Heart right ventricle (tissue), 16 donors: ENCODE measurements at places on chromosomes 3 and 15. TPM values are rescaled to one million over a fixed set of nuclear protein-coding genes. Genes with fewer than 3 reads are reported as not detected.

- no peak for DNase-seq
- no peak overlapping the region for H3K4me3 ChIP-seq
- H3K27ac ChIP-seq: no peak overlapping the region
- peaks cover 15% of the 10 kb centered on the region for H3K4me1 ChIP-seq
- no peaks in the 10 kb centered on the region for H3K27me3 ChIP-seq
Measured at GRCh38 chr15:64808785-64809453, 16.5 kb downstream of the PIF1 start.

The ZNF385D gene
- 8.1 TPM for total RNA-seq

GRCh38 chr15:52511084-52511483 lies 17.6 kb downstream of the MYO5A start:
- H3K27me3 ChIP-seq: no peaks in the 10 kb centered on the region
- no peak overlapping the region for H3K4me3 ChIP-seq
- H3K36me3 ChIP-seq: no peaks in the 10 kb centered on the region
- no peak overlapping the region for H3K27ac ChIP-seq

DNA sequence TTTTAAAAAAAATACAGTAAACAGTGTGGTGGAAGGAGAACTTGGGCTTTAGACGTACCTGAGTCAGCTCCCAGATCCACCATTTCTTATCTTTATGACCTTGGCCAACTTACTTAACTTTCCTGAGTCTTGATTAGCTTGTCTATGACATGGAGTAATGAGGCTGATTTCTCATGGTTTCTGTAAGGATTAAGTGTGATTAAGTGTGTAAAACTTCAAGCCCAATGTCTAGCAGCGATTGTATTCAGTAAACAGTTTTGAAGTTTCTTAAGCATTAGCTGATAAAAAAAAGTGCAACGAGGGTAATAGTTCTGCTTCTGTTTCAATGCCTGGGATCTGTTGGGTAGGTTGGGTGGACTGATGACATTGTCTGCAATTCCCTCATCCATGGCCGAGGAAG lies 10.8 kb downstream of the TRPM1 start:
- no peaks in the 10 kb centered on the region for H3K4me1 ChIP-seq
- no peaks in the 10 kb centered on the region for H3K36me3 ChIP-seq
- no peak overlapping the region for H3K27ac ChIP-seq
- H3K27me3 ChIP-seq: no peaks in the 10 kb centered on the region
- no peak overlapping the region for H3K4me3 ChIP-seq

DNA sequence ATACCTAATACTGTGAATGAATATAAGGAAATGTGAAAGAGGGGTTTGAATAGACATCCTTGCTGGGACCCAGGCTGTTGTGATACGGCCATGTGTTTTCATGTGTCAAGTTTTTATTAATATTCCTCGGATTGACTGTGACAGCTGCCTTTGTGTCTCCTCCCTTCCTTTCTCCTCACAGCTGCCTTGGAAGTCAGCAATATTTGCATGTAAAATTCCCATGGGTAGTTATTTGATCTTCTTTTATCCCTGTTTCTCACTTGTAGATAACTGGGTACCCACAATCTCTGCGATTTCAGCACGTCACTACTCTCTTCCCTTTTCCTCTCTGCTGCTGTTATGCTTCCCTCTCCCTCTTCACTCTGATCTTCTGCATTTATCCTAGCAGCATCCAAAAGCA lies 9.4 kb downstream of the GPR156 start:
- H3K36me3 ChIP-seq: no peaks in the 10 kb centered on the region
- no peaks in the 10 kb centered on the region for H3K4me1 ChIP-seq
- H3K27ac ChIP-seq: no peak overlapping the region
- H3K4me3 ChIP-seq: no peak overlapping the region
- no peak for DNase-seq
- no peaks in the 10 kb centered on the region for H3K27me3 ChIP-seq

GRCh38 chr3:143351895-143352608 lies 232.5 kb downstream of the CHST2 start:
- peaks cover 5% of the 10 kb centered on the region for H3K4me1 ChIP-seq
- H3K27ac ChIP-seq: no peak overlapping the region
- H3K36me3 ChIP-seq: no peaks in the 10 kb centered on the region
- no peaks in the 10 kb centered on the region for H3K27me3 ChIP-seq

DNA sequence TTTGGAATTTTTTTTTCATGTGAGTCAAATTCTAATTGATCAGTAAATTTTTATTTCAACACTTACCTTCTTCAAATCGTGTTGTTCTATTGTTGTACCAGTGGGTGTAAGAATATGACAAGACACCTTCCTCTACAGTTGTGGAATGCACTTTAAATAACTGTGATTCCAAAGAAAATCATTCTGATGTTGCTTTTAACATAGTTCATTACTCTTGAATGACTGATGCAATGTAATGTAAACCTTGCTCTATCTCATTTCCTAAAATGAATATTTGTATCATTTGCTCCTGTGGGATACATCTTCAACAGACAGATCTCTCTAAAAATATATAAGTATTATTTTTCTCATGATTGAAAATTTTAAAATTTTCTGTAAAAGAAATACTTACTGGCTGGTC lies 313.4 kb downstream of the RBMS3 start:
- no peak overlapping the region for H3K4me3 ChIP-seq
- peaks cover 17% of the 10 kb centered on the region for H3K4me1 ChIP-seq
- no peaks in the 10 kb centered on the region for H3K27me3 ChIP-seq
- H3K36me3 ChIP-seq: no peaks in the 10 kb centered on the region
- H3K27ac ChIP-seq: no peak overlapping the region
- DNase-seq: no peak

DNA sequence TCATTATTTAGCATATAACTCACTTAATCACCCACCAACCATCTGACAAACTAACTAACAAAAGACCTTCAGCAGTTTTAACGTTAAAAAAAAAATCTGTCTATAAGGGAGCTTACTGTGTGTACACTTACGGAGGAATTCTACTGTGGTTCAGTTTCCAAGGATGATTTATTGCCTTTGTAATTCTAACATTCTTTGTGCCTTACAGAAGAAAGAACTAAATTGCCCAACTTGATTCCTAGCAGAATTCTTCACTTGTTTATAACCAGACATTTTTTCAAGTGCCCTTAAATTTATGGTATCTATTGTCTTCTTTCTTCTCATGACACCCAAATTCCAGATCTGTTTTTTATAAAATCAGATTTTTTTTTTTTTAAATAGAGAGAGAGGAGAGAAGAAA lies 119.7 kb upstream of the IGSF10 start:
- H3K4me3 ChIP-seq: no peak overlapping the region
- no peaks in the 10 kb centered on the region for H3K4me1 ChIP-seq
- H3K27me3 ChIP-seq: no peaks in the 10 kb centered on the region
- no peak overlapping the region for H3K27ac ChIP-seq

The HAUS2 gene
- total RNA-seq: 16.1 TPM

The UBA7 gene
- 13.1 TPM for total RNA-seq

The CACNA1D gene
- 0.19 TPM for total RNA-seq

The PRICKLE2 gene
- total RNA-seq: 11.7 TPM

DNA sequence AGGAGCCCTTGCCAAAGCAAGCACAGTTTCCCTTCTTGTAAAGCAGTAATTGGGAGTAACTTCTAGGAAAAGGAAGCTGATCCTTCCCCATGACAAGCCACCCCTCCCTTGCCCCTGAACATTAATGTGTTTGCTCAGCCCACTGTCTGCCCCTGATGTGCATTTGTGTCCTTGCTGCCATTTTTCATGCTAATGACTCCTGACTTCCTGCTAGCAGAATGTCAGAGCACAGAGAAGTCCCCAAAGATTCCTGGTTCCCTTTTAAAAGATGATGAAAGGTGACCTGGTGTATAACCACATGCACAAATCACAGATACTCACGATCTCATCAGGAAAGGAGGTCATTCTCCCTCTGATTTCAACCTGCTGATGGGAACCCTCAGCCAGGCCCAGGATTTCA lies 44.2 kb upstream of the WNT5A start:
- H3K27me3 ChIP-seq: no peaks in the 10 kb centered on the region
- H3K36me3 ChIP-seq: no peaks in the 10 kb centered on the region
- no peaks in the 10 kb centered on the region for H3K4me1 ChIP-seq
- no peak overlapping the region for H3K27ac ChIP-seq

GRCh38 chr3:53693451-53693850 lies 152.8 kb downstream of the CHDH start:
- H3K27me3 ChIP-seq: no peaks in the 10 kb centered on the region
- H3K27ac ChIP-seq: no peak overlapping the region
- no peak overlapping the region for H3K4me3 ChIP-seq
- DNase-seq: no peak
- H3K4me1 ChIP-seq: no peaks in the 10 kb centered on the region

DNA sequence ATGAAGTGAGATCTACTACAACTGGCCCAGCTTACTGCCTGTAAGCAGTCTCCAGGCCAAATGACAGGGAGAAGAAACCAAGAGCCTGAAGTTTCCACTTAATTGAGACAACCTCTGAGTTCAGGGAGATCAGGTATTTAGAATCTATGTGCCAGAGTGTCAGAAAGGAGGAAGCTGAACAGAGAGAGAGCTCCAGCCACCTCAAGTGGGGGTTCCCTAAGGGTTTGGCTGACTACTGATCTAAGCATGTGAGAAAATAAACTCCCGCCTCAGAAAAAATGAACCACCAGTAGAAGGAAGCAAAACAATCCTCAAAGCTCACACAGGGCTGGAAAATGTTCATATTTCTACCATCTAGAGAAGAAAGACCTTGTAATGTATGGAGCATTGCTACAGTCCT lies 25.0 kb downstream of the ADAM10 start:
- DNase-seq: no peak
- H3K27me3 ChIP-seq: no peaks in the 10 kb centered on the region

DNA sequence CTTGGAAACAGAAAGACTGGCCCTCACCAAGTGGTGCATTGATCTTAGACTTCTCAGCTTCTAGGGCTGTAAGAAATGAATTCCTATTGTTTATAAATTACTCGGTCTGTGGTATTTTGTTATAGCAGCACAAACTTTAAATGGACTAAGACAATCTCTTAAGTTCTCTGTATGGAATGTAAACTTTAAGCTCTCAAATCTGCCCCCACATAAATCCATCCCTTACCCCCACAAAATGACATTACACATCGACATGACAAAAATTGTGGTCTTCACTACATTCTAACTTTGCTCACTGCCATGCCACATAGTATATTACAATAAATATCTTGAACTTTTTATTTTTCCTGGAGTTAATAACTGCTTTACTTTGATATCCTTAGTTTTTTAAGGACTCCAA lies 121.3 kb downstream of the MYLK start:
- peaks cover 16% of the 10 kb centered on the region for H3K4me1 ChIP-seq
- H3K4me3 ChIP-seq: no peak overlapping the region
- DNase-seq: no peak
- no peaks in the 10 kb centered on the region for H3K27me3 ChIP-seq

- H3K4me1 ChIP-seq: peaks cover 3% of the 10 kb centered on the region
- no peaks in the 10 kb centered on the region for H3K36me3 ChIP-seq
- no peaks in the 10 kb centered on the region for H3K27me3 ChIP-seq
- no peak overlapping the region for H3K4me3 ChIP-seq
- H3K27ac ChIP-seq: no peak overlapping the region
Measured at GRCh38 chr3:195540027-195540426, 3.1 kb downstream of the PPP1R2 start.

GRCh38 chr3:9013782-9014563 lies 50.7 kb upstream of the RAD18 start:
- DNase-seq: no peak
- H3K36me3 ChIP-seq: no peaks in the 10 kb centered on the region
- no peaks in the 10 kb centered on the region for H3K27me3 ChIP-seq
- no peak overlapping the region for H3K4me3 ChIP-seq

The CCNL1 gene
- total RNA-seq: 22.5 TPM

The ATP10A gene
- total RNA-seq: 0.50 TPM

- H3K36me3 ChIP-seq: no peaks in the 10 kb centered on the region
- H3K4me1 ChIP-seq: no peaks in the 10 kb centered on the region
- H3K27ac ChIP-seq: no peak overlapping the region
Measured at GRCh38 chr3:117788061-117788460, 1078.5 kb downstream of the TUSC7 start.

The SLITRK3 gene
- not detected for total RNA-seq

DNA sequence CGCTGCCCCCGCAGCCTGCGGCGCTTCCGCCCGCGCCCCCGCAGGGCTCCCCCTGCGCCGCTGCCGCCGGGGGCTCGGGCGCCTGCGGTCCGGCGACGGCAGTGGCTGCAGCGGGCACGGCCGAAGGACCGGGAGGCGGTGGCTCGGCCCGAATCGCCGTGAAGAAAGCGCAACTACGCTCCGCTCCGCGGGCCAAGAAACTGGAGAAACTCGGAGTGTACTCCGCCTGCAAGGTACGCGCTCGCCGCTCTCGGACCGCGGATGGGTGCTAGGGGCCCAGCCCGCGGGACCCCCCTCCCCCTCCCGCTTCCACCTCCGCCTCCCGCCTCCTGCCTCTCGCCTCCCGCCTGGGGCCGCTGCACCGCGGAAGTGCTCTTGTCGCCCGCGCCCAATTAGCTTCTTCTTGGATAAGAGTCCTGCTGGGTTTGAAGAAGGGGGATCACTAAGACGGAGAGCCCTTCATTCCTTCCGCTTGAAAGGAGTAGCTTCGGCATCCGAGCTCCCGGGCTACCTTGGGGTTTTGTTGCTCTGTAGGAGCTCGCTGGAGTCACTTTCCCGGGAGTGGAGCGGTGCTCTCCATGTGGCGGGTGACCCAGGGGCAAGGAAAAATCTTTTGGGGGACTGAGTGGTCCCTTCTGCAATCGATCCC lies 426 bp downstream of the KAT2B start:
- no peaks in the 10 kb centered on the region for H3K27me3 ChIP-seq
- no peaks in the 10 kb centered on the region for H3K36me3 ChIP-seq
- peaks cover 39% of the 10 kb centered on the region for H3K4me1 ChIP-seq
- peak; percentile 79 for DNase-seq
- H3K27ac ChIP-seq: peak overlapping the region; percentile 96

DNA sequence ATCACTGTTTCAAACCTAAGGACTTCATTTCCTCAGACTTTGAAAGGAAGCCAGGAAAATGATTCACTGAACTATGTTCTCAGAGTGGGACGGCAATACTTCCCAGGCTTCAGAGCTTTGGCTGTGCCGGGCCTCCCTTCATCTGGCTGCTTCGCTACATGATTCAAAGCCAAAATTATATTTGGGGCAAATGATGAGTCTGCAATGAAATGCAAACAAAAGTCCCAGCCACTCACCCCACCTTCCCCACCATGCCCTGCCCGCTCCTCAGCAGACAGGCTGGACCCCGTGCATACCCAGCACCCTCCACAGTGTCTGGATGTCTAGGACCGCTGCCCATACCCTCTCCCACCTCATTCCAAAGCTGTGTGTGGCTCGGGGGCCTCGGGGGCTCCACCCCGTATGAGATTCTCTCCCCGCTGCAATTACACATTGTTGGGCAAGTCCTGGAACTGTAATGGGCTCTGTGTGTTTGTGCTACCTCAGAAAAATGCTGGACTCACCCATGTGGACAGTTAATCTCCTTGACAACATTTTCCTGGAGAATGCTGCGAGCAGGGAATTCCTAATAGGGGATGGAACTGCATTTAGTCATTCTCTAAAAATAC lies 32.2 kb downstream of the ATP10A start:
- no peaks in the 10 kb centered on the region for H3K36me3 ChIP-seq
- H3K4me3 ChIP-seq: no peak overlapping the region
- DNase-seq: no peak
- H3K27me3 ChIP-seq: no peaks in the 10 kb centered on the region
- peak overlapping the region; percentile 40 for H3K27ac ChIP-seq

DNA sequence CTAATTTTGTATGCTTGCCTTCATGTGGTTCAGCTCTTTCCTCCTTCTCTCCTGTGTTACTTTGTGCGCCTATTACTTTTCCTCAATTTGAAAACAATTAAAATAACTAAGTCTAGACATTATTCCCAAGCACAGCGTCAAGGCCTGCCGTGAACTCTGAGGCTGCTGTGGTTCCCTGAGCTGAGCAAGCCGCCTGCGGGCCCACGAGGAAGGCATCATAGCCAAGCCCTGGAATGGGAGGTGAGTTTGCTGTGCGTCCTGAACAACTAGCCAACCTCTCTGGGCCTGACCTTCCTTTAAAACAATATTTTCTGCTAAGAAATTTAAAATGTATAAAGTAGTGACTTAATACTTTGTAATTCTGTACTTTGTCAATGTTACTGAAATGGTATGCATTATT lies 327.2 kb downstream of the OCA2 start:
- no peak overlapping the region for H3K4me3 ChIP-seq
- DNase-seq: no peak
- no peaks in the 10 kb centered on the region for H3K27me3 ChIP-seq
- H3K27ac ChIP-seq: no peak overlapping the region
